Omental fat pad (tissue), 4 donors: ENCODE measurements at places on chromosomes 3 and 15. TPM values are rescaled to one million over a fixed set of nuclear protein-coding genes. Genes with fewer than 3 reads are reported as not detected.

CLDND1 gene
- total RNA-seq, result 155 TPM

CRYGS gene
- 3.7 TPM for total RNA-seq

DAZL gene
- not detected for total RNA-seq

WHAMM gene
- total RNA-seq, result 7.9 TPM

LRRC31 gene
- total RNA-seq, result not detected

GPR15 gene
- total RNA-seq, result 0.44 TPM

MYH15 gene
- total RNA-seq, result not detected

KBTBD13 gene
- total RNA-seq, result not detected

MRPS11 gene
- 39.0 TPM for total RNA-seq

CD200 gene
- 22.5 TPM for total RNA-seq

GRCh38 chr3:51500632-51501131 lies 867 bp upstream of the DCAF1 start:
- no peak for DNase-seq

DNA sequence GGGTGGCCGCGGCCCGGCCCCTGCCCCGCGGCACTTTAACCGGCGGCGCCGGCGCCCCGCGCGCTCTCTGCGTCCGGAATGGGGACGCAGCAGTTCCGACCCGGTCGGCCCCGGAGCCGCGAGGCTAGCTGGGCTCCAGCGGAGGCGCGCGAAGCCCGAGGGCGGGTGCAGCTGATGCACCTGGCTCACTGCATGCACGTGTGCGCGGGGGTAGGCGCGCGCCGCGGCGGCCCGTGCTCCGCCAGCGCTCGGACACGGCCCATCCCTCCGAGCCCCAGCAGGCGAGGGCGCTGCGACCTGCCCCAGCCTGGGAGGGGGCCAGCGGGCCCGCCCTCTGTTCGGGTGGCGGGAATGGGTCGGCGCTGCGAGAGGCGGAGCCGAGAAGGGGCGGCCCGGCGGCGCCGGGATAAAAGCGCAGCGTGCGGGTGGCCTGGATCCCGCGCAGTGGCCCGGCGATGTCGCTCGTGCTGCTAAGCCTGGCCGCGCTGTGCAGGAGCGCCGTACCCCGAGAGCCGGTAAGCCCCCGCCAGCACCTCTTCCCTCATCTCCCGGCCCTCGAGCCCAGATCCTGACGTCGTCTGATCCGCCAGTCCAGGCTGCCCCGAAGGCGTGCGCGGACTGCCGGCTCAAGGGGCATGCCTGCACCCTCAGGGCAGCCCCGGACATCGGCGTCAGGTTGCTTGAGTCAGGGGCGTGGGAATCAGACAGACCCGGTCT lies at the start of the genes CHDH and IL17RB:
CHDH (minus strand) TSS at position 286 of the 717 bp plus-strand sequence. CDS start 22,411 bp downstream, outside the sequence.
IL17RB (plus strand) TSS at position 435 of the 717 bp plus-strand sequence; CDS start at position 456, 21 bp downstream.
- no peak for DNase-seq

GRCh38 chr3:69305011-69305410 lies 80.9 kb downstream of the FRMD4B start:
- DNase-seq, result no peak

DNA sequence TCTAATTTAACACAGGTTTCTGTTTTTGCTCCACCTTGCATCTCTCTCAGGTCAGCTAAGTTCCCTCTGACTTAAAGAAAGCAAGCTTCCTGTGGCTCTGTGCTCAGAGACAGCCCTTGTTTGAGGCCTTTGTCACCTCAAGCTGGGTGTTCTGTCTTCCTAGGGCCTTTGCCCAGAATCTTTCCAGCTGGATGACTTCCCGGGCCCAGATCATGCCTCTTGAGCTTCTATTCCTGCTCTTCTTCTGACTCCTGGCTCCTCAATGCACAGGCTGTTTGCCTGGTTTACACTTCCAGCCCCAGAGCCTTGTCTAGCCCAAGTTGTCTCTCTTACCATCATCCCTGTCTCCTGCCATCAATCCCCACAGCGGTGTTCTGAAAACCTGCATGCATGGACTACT lies 300.6 kb downstream of the VPS13C start:
- no peak for DNase-seq

- DNase-seq, result no peak
Observed at GRCh38 chr15:29024662-29025061, 138.9 kb downstream of the APBA2 start.
